T-helper 17 cell (primary cell): ENCODE measurements at places on chromosomes 16 and 17.

DNA sequence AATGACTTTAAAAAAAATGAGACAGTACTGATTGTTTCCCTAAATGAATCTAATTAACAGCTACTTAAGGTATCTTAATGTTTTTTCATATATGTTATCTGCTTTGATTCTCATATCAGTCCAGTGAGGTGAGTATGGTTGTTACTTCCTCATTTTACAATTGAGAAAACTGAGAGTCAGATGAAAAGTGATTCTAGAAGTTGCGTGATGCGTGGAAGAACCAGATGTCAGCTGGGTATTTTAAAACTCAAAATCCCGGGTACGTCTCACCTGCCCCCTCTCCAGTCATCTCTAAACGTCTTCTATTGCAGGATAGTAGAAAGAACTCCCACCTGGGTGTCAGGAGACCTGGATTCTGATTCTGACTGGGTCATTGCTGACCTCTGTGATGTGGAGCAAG is 89.2 kb downstream of the MAP2K6 start:
- DNase-seq = no peak

DNA sequence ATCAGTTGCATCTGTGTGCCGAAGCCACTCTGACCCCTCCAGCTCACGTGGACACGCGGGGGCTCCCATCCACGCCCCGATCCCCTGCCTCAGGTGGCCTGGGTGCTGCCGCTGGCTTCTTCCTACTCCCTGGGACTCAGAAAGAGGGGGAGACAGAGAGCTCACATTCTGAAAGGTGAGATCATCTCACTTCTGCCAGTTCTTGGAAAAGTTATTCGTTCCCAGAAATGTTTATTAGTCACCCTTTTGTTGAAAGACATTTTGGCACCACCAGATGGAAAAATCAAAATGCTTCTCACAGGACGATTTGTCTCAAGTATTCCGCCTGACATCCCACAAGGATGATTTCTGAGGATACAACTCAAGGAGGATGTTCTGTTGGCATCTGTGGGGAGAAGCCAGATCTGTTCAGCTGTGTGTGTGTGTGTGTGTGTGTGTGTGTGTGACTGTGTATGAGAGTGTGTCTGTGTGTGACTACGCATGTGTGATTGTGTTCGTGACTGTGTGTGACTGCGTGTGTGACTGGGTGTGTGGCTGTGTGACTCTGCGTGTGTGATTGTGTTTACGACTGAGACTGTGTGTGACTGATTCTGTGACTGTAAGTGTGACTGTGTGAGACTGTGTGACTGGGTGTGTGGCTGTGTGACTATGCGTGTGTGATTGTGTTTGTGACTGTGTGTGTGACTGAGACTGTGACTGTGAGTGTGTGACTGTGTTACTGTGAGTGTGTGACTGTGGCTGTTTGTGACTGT is 207.3 kb downstream of the NTN1 start:
- DNase-seq = no peak

- no peak for DNase-seq
Observed at GRCh38 chr16:66481943-66482390, 54.9 kb downstream of the BEAN1 start.

- DNase-seq = no peak
Observed at GRCh38 chr17:68777856-68778694, 176.9 kb upstream of the FAM20A start.

GRCh38 chr16:29857133-29857760 is 5.8 kb downstream of the CDIPT start:
- DNase-seq = no peak
